ENCODE measurements at places on chromosomes 13 and 19.

GRCh38 chr13:111662895-111663294 is 342.5 kb downstream of the TEX29 start:
- DNase-seq = no peak

DNA sequence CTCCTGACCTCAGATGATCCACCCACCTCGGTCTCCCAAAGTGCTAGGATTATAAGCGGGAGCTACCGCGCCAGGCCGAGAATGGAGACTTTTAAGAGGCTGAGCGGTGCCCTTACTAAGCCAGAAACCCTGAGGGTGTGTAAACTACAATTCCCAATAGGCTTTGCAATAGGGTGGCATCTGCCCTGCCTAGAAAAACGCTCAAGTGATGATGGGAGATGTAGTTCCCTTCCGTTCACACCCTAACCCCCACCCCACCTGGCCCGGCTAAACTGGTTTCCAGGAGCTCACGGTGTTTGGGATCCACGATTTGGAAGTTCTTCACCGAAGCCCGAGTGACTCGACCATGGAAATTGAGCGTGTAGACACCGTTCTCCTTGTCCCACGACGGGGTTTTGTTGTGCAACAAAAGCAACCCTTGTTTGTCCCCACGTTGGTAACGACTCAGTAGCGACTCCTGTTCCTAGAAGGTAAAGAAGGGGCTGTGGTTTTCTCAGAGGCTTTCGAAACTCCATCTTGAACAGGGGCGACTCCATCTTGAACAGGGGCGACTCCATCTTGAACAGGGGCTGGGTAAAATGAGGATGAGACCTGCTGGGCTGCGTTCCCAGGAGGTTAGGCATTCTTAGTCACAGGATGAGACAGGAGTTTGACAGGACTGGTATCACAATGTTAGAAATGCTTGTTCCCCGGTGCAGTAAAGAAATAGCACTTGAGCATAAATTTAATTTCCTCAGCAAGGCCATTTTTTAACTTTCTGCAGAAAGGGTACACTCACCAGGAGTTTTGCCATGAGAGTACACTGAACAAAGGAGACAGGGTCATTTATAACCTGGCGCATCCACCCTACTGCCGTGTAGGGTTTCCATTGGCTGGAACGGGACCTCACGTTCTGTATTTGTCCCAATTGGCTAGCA is 9.8 kb downstream of the PPP1R15A start:
- no peak for DNase-seq

DNA sequence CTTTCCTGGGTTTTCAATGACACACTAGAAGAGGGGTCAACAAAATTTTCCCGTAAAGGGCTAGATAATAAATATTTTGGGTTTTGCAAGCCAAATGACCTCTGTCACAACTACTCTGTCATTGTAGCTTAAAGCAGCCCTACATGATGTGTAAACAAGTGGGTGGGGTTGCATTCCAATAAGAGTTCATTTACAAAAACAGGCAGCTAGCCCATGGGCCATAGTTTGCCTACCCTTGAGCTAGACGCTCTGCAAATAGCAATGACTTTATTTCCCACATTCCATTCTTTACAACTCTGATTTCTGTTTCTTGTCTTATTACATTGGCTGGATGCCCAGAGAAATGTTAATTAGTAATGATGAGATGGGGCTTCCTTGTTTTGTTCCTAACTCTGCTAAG is 76.0 kb downstream of the ZNF557 start:
- no peak for DNase-seq

DNA sequence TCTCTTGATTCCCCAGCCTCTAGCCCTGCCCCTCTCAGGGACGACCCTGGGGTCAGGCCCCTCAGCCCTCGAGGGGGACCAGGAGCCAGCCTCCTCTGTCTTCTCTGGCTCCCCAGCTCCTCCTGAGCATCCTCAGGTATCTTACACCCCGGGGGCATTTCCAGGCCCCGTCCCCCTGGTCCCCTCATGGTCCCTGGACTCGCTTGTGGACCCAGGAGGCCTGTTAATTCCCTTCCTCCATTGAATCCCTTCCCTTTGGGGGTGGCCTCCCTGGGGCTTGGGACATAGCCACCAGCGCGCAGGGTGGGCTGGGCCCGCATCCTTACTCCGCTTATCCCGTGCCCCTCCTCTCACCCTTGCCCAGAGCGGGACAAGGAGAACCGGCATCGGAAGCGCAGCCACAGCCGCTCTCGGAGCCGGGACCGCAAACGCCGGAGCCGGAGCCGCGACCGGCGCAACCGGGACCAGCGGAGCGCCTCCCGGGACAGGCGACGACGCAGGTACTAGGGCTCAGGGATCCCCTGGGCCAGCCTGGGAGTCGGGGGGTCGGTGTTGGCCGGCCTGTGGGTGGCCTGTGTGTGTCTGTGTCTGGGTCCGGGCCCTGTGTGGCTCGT is 4.1 kb downstream of the U2AF2 start:
- DNase-seq = no peak
